ENCODE measurements at places on chromosomes 2 and 18. TPM values are rescaled to one million over a fixed set of nuclear protein-coding genes. Genes with fewer than 3 reads are reported as not detected.
A peak's percentile ranks its signal among the peaks of the same experiment; 100 is the strongest.

- no peak overlapping the region for H3K27ac ChIP-seq
- peaks cover 23% of the 10 kb centered on the region for H3K4me1 ChIP-seq
- peaks cover 4% of the 10 kb centered on the region for H3K36me3 ChIP-seq
- DNase-seq: no peak
- H3K27me3 ChIP-seq: no peaks in the 10 kb centered on the region
Observed at GRCh38 chr18:35864916-35865315, 107.6 kb upstream of the RMP24 start.

GRCh38 chr2:46299365-46300263 lies 2.4 kb downstream of the EPAS1 start:
- H3K4me1 ChIP-seq: peaks cover 49% of the 10 kb centered on the region
- no peak overlapping the region for H3K27ac ChIP-seq
- DNase-seq: peak; percentile 31
- peaks cover 86% of the 10 kb centered on the region for H3K27me3 ChIP-seq
- H3K36me3 ChIP-seq: no peaks in the 10 kb centered on the region

GRCh38 chr2:18194161-18194560 lies 315.7 kb downstream of the KCNS3 start:
- H3K4me1 ChIP-seq: peaks cover 12% of the 10 kb centered on the region
- H3K36me3 ChIP-seq: no peaks in the 10 kb centered on the region
- H3K27me3 ChIP-seq: no peaks in the 10 kb centered on the region
- no peak overlapping the region for H3K27ac ChIP-seq
- H3K4me3 ChIP-seq: no peak overlapping the region

DNA sequence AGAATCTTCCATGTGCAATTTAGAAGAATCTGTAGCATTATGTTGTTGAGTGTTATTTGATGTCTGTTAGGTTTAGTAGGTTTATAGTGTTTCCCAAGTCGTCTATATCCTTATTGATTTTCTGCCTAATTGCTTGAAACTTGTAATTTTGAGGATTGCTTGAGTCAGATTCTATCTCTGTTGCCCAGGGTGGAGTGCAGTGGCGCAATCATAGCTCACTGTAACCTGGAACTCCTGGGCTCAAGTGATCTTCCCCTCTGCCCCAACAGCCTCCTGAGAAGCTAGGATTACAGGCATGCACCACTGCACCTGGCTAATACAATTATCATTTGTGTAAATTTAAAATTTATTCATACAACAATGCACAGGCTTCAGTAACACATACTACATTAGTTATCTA lies 3.1 kb upstream of the TCF23 start:
- H3K27me3 ChIP-seq: 0 out of 2 replicates have a peak, but pooled peaks cover 7% of the 10 kb centered on the region
- H3K4me3 ChIP-seq: no peak overlapping the region
- H3K4me1 ChIP-seq: no peaks in the 10 kb centered on the region
- H3K36me3 ChIP-seq: no peaks in the 10 kb centered on the region
- no peak overlapping the region for H3K27ac ChIP-seq

DNA sequence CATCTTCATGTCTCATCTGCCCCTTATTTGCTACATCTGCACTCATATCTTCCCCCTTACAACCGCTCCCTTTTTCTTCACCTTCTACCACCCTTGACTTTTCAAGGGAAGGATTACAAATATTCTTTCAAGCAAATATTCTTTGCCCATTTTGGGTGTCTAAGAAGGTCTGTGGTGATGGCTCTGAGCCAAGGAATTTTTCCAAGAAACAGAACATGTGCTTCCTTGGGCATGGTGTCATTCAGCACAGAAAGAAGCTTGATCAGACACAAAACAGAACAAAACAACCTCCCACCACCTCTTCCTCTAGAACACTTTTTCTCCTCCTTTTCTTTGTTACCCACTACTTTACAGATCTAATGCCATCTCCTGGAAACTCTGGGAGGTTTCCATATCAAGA lies 313.7 kb downstream of the SATB2 start:
- no peaks in the 10 kb centered on the region for H3K4me1 ChIP-seq
- DNase-seq: no peak
- no peak overlapping the region for H3K4me3 ChIP-seq
- H3K27ac ChIP-seq: no peak overlapping the region
- peaks cover 28% of the 10 kb centered on the region for H3K36me3 ChIP-seq

CD226 gene
- 0.23 TPM for total RNA-seq

ANAPC1 gene
- 97.1 TPM for total RNA-seq

- H3K36me3 ChIP-seq: no peaks in the 10 kb centered on the region
- DNase-seq: no peak
- no peak overlapping the region for H3K4me3 ChIP-seq
- H3K27me3 ChIP-seq: peaks cover 4% of the 10 kb centered on the region
- H3K4me1 ChIP-seq: peaks cover 5% of the 10 kb centered on the region
- H3K27ac ChIP-seq: no peak overlapping the region
Observed at GRCh38 chr18:37299471-37300304, 265.9 kb downstream of the CELF4 start.

LRRC30 gene
- not detected for total RNA-seq

DPP10 gene
- 6.0 TPM for total RNA-seq

GRCh38 chr2:37786191-37786698 lies 114.8 kb upstream of the CDC42EP3 start:
- H3K27me3 ChIP-seq: no peaks in the 10 kb centered on the region
- H3K4me1 ChIP-seq: no peaks in the 10 kb centered on the region
- no peak for DNase-seq
- no peak overlapping the region for H3K27ac ChIP-seq

GRCh38 chr2:65602603-65603235 lies 170.3 kb upstream of the SPRED2 start:
- DNase-seq: no peak
- no peak overlapping the region for H3K4me3 ChIP-seq
- no peaks in the 10 kb centered on the region for H3K27me3 ChIP-seq
- H3K36me3 ChIP-seq: no peaks in the 10 kb centered on the region

- no peak overlapping the region for H3K4me3 ChIP-seq
- H3K4me1 ChIP-seq: peaks cover 6% of the 10 kb centered on the region
- DNase-seq: no peak
- H3K36me3 ChIP-seq: no peaks in the 10 kb centered on the region
Observed at GRCh38 chr2:154489266-154489858, 209.1 kb upstream of the KCNJ3 start.

- no peak overlapping the region for H3K27ac ChIP-seq
- no peaks in the 10 kb centered on the region for H3K36me3 ChIP-seq
- DNase-seq: no peak
- peaks cover under 1% of the 10 kb centered on the region for H3K4me1 ChIP-seq
- H3K27me3 ChIP-seq: peaks cover 33% of the 10 kb centered on the region
Observed at GRCh38 chr2:133517876-133518275, 50.4 kb downstream of the NCKAP5 start.

DNA sequence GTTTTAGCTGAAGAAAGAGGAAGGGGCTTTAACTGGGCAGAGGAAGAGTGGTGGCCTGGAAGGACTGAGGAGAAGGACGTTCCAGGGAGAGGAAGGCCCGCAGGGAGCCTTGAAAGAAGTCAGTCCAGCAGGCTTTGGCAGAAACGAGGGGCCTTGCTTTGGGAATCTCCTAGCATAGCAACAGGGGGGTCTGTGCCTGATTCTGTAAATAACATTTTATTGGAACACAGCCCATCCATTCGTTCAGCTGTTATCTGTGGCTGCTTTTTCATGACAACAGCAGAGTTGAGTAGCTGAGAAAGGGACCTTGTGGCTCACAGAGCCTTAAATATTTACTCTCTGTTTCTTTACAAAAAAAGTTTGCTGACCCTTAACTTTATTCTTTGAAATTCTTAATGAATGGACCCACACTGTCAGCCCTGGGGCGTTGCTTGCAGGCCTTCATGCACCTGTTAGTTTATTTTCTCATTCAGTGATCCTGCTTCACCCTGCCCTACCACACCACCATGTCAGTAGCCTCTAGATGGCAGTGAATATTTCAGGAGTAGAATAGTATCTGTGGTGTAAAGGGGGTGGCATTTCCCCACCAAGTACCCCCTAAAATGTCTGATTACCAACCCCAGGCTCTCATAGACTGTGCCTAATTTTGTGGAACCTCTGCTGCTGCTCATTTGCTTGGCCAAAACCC lies 61.0 kb downstream of the MGAT5 start:
- no peak overlapping the region for H3K27ac ChIP-seq
- peaks cover 24% of the 10 kb centered on the region for H3K4me1 ChIP-seq
- no peak overlapping the region for H3K4me3 ChIP-seq
- H3K27me3 ChIP-seq: no peaks in the 10 kb centered on the region
- DNase-seq: no peak

DNA sequence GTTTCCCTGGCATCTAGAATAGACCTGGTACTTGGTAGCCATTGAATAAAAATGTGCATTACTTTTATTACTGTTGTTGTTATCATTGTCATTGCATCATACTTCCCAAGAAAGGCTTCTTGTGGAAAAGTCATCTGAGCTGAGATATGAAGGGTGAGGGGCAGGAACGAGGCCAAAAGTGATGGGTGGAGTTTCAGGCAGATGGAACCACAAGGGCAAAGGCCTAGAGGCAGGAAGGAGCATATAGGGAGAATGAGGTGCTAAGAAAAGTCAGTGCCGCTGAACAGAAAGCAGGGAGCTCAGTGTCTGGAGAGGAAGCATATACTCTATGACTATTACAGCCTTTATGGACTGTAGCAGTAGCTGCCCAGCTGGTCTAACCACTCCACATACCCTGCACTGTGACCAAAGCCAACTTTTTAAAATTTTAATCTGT lies 219.3 kb downstream of the SPP2 start:
- no peaks in the 10 kb centered on the region for H3K36me3 ChIP-seq
- no peaks in the 10 kb centered on the region for H3K4me1 ChIP-seq
- no peak overlapping the region for H3K4me3 ChIP-seq
- no peaks in the 10 kb centered on the region for H3K27me3 ChIP-seq
- DNase-seq: no peak

DNA sequence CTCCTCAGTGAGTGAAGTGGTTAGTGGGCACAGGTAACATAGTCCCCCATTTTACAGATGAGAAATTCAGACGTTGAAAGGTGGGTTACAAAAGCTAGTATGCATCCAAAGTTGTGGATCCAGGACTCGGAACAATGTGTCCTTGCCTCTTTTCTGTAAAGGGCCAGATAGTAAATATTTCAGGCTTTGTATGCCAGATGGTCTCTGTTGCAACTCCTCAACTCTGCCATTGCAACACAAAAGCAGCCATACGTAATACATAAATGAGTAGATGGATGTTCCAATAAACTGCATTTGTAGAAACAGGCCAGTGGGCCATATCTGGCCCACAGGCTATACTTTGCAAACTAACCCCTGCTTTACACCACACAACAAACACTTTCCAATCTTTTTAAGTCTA lies 166.6 kb upstream of the PKDCC start:
- H3K4me3 ChIP-seq: no peak overlapping the region
- no peak for DNase-seq
- H3K27me3 ChIP-seq: no peaks in the 10 kb centered on the region
- H3K36me3 ChIP-seq: no peaks in the 10 kb centered on the region
- peaks cover 18% of the 10 kb centered on the region for H3K4me1 ChIP-seq

RIT2 gene
- total RNA-seq: 1.4 TPM

- no peak for DNase-seq
- no peaks in the 10 kb centered on the region for H3K27me3 ChIP-seq
- no peaks in the 10 kb centered on the region for H3K36me3 ChIP-seq
- no peaks in the 10 kb centered on the region for H3K4me1 ChIP-seq
- H3K27ac ChIP-seq: no peak overlapping the region
Observed at GRCh38 chr2:29640360-29640759, 281.0 kb downstream of the ALK start.

GRCh38 chr2:28523902-28524301 lies 28.0 kb downstream of the PLB1 start:
- H3K36me3 ChIP-seq: no peaks in the 10 kb centered on the region
- H3K4me1 ChIP-seq: peaks cover 6% of the 10 kb centered on the region
- H3K27me3 ChIP-seq: peaks cover 10% of the 10 kb centered on the region
- H3K4me3 ChIP-seq: no peak overlapping the region
- no peak for DNase-seq

- DNase-seq: no peak
- H3K27ac ChIP-seq: no peak overlapping the region
- no peaks in the 10 kb centered on the region for H3K27me3 ChIP-seq
- no peak overlapping the region for H3K4me3 ChIP-seq
- H3K36me3 ChIP-seq: no peaks in the 10 kb centered on the region
- peaks cover 21% of the 10 kb centered on the region for H3K4me1 ChIP-seq
Observed at GRCh38 chr2:180761224-180761623, 219.2 kb upstream of the UBE2E3 start.

- no peaks in the 10 kb centered on the region for H3K36me3 ChIP-seq
- H3K4me3 ChIP-seq: no peak overlapping the region
- H3K27ac ChIP-seq: no peak overlapping the region
Observed at GRCh38 chr2:164054651-164055050, 318.8 kb upstream of the FIGN start.

DNA sequence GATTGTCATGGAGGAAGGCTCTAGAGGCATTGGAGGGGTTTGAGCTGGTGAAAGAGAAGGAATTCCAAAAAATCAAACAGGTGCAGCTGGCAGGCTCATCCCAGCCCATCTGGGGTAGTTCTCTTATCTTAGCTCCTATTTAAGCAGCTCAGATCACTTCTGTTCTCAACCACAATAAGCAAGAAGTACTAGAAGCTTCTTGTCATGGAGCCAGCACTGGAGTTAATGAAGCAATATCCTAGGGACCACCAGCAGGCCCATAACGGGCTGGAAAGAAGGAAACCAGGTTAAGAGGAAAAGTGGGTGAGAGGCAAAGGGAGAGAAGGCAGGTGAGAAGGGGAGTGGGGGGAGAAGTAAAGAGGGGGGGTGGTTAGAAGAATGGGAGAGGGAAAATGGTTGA lies 100.7 kb upstream of the ZFP36L2 start:
- no peaks in the 10 kb centered on the region for H3K36me3 ChIP-seq
- DNase-seq: no peak
- H3K27ac ChIP-seq: no peak overlapping the region
- H3K4me3 ChIP-seq: no peak overlapping the region
- peaks cover 12% of the 10 kb centered on the region for H3K4me1 ChIP-seq
- H3K27me3 ChIP-seq: no peaks in the 10 kb centered on the region

PLCD4 gene
- 0.28 TPM for total RNA-seq

GRCh38 chr2:4909346-4910009 lies 782.7 kb upstream of the SOX11 start:
- H3K36me3 ChIP-seq: peaks cover 72% of the 10 kb centered on the region
- peaks cover 4% of the 10 kb centered on the region for H3K27me3 ChIP-seq
- H3K4me1 ChIP-seq: no peaks in the 10 kb centered on the region
- no peak overlapping the region for H3K4me3 ChIP-seq

HOXD12 gene
- total RNA-seq: 0.17 TPM

DNA sequence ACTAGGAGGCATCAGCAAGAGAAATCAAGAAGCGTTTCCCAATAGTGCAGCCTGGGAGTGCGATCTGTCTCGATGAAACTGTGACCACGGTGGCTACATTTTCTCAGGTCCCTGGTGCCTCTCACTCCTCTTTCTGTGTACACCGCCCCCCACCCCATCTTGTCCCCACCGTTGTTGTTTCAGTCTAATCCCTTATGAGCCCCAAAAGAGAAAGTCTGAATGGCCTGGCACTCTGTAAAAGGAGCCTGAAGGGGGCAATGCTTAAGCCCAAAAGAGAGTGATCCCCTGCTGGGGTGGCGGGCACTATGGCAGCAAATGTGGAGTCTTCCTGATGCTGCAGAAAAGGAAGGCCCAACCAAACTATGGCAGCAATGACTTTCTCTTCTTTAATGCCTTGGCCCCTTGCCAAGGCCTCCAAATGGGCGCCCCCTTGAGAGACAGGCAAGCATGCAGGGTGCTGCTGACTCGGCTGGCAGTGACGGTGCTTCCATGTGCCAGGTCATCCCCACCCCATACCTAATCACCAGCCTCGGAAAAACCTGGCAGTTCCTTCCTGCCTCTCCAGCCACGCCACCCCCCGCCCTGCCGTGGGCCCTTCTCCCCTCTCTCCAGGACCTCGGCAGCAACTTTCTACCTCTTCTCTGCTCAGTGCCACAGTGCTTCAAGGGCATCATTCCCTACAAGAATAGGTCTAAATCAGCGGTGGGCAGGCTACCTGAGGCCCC lies 123.0 kb downstream of the CYP26B1 start:
- peaks cover 13% of the 10 kb centered on the region for H3K4me1 ChIP-seq
- no peaks in the 10 kb centered on the region for H3K36me3 ChIP-seq
- DNase-seq: no peak
- no peak overlapping the region for H3K4me3 ChIP-seq

- peaks cover 17% of the 10 kb centered on the region for H3K4me1 ChIP-seq
- H3K4me3 ChIP-seq: no peak overlapping the region
- peak; percentile 16 for DNase-seq
Observed at GRCh38 chr2:238104226-238104690, 4.1 kb downstream of the ESPNL start.

Measured in WTC11 (cell line).